Activated CD4-positive, alpha-beta memory T cell treated with anti-CD3 and anti-CD28 coated beads for 36 hours (primary cell): ENCODE measurements at places on chromosomes 11 and 22. TPM values are rescaled to one million over a fixed set of nuclear protein-coding genes. Genes with fewer than 3 reads are reported as not detected.
A peak's percentile ranks its signal among the peaks of the same experiment; 100 is the strongest.

- H3K4me1 ChIP-seq, result no peaks in the 10 kb centered on the region
- peaks cover 13% of the 10 kb centered on the region for H3K36me3 ChIP-seq
Observed at GRCh38 chr11:77361184-77361583, 59.7 kb upstream of the GDPD4 start.

DNA sequence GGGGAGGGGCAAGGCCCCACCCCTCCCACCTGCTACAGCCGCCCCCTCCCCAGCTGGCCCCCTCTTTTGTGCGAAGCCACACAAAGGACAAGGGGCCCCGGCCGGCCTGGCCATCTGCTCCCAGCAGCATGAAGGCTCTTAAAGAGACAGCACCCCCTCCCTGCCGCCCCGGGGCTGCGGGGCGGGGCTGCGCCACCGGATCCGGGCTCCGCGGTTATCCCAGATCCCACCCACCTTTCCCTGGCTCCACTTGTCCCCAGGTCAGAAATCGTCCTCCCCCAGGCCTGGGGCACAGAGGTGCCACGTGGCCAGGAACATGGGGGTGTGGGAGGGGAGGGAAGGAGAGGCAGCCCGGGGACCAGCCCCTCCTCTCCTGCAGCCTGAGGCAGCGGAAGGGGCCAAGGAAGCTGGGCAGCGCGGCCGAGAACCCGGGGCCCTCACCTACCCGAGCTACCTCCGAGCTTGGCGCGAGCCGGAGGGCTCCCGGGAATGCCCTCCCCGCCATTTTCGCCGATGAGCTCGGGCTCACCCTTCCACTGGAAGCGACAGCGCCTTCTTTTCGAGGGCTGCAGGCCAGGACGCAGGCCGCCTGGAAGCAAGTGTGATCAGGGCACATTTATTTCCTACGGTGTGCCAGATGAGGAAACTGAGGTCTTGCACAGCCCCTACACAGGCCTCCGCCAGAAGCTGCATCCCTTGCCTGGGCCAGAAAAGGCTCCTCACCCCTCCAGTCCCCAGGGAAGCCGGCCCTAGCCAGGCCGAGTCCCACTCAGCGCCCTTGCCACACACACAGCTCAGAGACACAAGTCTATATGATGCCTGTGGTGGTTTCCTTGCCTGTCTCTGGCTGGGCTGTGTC lies 2.5 kb upstream of the RCOR2 start:
- peaks cover 16% of the 10 kb centered on the region for H3K4me1 ChIP-seq
- no peaks in the 10 kb centered on the region for H3K27me3 ChIP-seq
- H3K4me3 ChIP-seq, result no peak overlapping the region
- no peaks in the 10 kb centered on the region for H3K36me3 ChIP-seq
- no peak overlapping the region for H3K27ac ChIP-seq
- no peak for DNase-seq

Gene LRRC10B
- not detected for total RNA-seq

Gene ELMOD1
- 0.12 TPM for total RNA-seq

Gene OR8G5
- not detected for total RNA-seq

DNA sequence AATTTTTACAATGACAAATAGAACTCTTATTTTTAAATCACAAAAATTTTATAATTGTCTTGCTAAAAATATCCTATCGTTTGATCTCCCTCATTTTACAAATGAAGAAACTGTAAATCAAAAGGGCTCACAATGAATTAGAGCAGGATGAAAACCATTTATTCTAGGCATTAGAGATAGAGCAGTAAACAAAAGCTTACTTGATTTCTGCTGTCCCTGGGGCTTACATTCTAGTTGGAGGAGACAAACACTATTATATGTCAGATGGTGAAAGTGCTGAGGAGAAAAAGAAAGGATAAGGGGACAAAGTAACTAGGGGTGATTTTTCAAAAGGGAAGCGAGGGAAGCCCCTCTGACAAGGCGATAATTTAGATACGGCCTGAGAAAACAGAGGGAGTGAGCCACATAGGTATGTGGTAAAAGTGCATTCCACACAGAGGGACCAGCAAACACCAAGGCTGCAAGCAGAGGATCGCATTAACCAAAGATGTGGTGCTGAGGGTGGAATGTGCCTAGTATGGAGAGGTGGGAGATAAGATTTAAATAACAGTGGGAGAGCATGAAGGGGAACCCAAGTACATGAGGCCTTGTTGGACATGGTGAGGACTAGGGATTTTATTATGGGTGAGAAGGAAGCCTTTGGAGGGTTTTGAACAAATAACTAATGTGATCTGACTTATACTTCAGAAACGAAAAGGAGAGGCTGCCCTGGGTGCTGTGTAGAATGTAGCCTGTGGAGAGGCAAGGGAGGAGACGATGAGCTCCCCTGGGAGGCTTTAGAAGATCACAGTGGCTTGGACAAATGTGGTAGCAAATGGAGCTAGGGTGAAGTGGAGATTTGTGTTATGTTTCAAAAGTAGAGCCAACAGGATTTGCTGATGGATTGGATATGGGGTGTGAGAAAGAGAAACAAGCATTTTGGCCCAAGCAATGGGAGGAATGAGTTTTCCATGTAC lies 62.1 kb downstream of the PDHX start:
- no peak overlapping the region for H3K27ac ChIP-seq
- H3K4me3 ChIP-seq, result no peak overlapping the region
- peaks cover 4% of the 10 kb centered on the region for H3K4me1 ChIP-seq
- no peaks in the 10 kb centered on the region for H3K27me3 ChIP-seq
- DNase-seq, result no peak

Gene MDK
- total RNA-seq, result 7.0 TPM

GRCh38 chr11:86249307-86250098 lies 5.0 kb downstream of the EED start:
- no peaks in the 10 kb centered on the region for H3K27me3 ChIP-seq
- peaks cover 47% of the 10 kb centered on the region for H3K36me3 ChIP-seq
- peak overlapping the region; percentile 87 for H3K27ac ChIP-seq
- no peak overlapping the region for H3K4me3 ChIP-seq
- no peak for DNase-seq

GRCh38 chr11:121936781-121937447 lies 179.1 kb downstream of the BLID start:
- H3K36me3 ChIP-seq, result no peaks in the 10 kb centered on the region
- no peaks in the 10 kb centered on the region for H3K4me1 ChIP-seq
- no peak overlapping the region for H3K4me3 ChIP-seq
- no peak overlapping the region for H3K27ac ChIP-seq
- peaks cover 3% of the 10 kb centered on the region for H3K27me3 ChIP-seq
- no peak for DNase-seq

GRCh38 chr11:65292890-65293289 lies 21.8 kb upstream of the CDC42EP2 start:
- H3K4me3 ChIP-seq, result no peak overlapping the region
- peaks cover 4% of the 10 kb centered on the region for H3K4me1 ChIP-seq
- DNase-seq, result no peak

Gene LRRC55
- not detected for total RNA-seq

DNA sequence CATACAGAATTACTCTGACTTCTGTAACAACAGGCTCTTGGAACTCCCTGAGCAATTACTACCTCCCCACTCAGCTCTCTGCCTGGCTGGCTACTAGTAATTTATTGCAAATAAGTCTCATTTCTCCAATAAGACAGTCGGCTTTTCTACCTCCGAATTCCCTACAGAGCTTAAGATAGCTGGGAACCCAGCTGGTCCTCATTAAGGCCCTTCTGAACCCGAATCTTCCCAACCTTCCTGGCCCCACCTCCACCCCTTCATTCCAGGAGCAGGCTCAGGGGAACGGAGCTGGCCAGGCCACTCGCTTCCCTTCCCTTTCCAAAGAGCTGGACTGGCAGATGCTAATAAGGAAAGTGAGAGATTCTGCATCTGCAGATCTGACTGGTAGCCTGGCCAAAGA lies 21.6 kb downstream of the TMPRSS5 start:
- no peak overlapping the region for H3K27ac ChIP-seq
- no peaks in the 10 kb centered on the region for H3K27me3 ChIP-seq
- no peaks in the 10 kb centered on the region for H3K36me3 ChIP-seq
- H3K4me3 ChIP-seq, result no peak overlapping the region

GRCh38 chr11:10350334-10350733 lies 45.5 kb downstream of the ADM start:
- no peak for DNase-seq
- H3K27ac ChIP-seq, result no peak overlapping the region
- H3K27me3 ChIP-seq, result peaks cover 9% of the 10 kb centered on the region
- H3K4me1 ChIP-seq, result no peaks in the 10 kb centered on the region
- no peaks in the 10 kb centered on the region for H3K36me3 ChIP-seq

DNA sequence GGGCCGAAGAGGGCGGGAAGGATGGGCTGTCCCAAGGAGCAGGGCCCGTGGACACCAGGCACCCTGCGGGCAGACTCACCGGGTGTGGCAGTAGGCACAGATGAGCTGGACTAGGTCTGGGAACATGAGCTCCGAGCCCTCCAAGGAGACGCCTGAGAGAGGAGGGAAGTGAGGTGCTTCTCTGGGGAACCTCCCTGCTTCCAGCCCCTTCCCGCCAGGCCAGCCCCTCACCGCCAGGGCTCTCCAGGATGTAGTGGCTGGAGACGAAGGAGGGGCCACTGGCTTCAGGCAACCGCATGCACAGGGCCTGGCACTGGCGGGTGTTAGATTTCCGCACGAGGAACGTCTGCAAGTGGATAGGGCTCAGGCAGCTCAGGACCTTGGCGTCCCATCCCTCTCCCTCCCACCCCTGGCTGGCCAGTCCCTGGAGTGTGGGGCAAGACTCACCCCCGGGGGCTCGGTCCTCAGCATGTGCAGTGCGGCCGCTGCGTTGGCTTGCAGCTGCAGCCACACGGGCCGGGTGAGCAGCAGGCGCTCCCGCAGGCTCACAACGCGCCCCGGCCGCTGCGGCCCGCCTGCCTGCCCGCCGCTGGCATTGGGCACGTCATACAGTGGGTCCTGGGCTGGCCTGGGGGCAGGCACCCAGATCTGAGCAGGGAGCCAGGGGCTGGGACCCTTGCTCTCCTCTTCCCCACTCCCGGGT lies 552 bp downstream of the RIN1 start:
- no peaks in the 10 kb centered on the region for H3K27me3 ChIP-seq
- no peak for DNase-seq
- H3K36me3 ChIP-seq, result peaks cover 11% of the 10 kb centered on the region
- peaks cover 21% of the 10 kb centered on the region for H3K4me1 ChIP-seq
- no peak overlapping the region for H3K4me3 ChIP-seq

Gene OR8D4
- not detected for total RNA-seq

DNA sequence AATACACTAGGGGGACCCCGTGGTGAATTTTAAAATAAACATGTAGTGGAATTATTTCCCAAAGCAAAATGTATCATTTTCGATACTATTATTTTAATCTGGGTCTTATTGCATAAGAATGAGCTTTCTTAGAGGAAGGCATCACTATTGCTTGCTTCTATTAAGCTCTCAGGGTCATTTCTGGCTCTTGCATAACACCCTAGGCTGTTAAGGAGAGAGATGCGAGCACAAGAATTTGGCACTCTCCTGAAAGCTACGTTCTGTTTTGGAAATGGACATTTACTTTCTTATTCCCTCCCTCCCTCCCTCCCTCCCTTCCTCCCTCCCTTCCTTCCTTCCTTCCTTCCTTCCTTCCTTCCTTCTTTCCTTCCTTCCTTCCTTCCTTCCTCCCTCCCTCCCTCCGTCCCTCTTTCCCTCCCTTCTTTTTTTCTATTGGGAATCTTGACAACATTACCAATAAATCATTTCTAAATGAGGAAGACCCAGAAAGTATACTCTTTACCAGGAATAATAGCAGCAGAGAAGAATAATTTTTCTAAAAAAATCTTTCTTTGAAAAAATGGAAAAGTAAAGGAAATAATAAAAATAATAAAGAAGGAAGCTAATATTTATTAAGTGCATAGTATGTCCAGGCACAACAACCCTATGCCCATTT lies 83.6 kb upstream of the BDNF start:
- H3K4me1 ChIP-seq, result no peaks in the 10 kb centered on the region
- H3K27ac ChIP-seq, result no peak overlapping the region
- no peak for DNase-seq
- no peak overlapping the region for H3K4me3 ChIP-seq

DNA sequence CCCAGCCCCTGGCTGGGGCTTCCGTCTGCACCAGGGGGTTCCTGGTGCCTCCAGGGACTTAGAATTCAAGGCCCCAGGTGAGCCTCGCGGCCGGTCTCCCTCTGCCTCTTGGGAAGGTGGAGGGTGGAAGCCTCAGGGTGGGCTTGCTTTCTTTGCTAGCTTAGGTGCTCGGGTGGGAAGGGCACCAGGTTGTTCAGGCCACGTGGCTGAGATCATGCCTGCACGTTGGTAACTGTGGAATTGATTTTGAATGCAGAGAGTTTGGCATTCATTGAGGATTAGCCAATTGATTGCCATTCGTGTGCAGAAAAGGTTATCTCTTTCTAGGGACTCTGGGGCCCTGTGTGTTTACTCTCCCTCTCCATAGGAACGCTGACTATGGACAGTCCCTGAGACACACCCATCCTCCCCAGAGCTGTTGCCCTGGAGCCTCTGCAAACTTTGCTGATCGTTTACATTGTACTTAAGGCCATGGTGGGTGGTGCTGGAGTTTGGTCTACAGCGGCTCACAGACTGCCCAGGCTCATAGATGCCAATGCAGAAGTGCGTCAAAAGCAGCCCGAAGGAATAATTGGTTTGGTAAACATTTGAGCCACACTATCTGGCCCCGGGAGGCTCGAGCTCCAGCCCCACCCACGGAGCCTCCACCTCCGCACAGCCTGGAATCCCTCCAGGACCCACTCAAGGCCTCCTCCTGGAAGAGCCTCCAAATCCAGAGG lies 1457.7 kb downstream of the BRD1 start:
- H3K4me3 ChIP-seq, result no peak overlapping the region
- DNase-seq, result no peak
- no peak overlapping the region for H3K27ac ChIP-seq

Gene NOL12
- total RNA-seq, result 33.3 TPM

DNA sequence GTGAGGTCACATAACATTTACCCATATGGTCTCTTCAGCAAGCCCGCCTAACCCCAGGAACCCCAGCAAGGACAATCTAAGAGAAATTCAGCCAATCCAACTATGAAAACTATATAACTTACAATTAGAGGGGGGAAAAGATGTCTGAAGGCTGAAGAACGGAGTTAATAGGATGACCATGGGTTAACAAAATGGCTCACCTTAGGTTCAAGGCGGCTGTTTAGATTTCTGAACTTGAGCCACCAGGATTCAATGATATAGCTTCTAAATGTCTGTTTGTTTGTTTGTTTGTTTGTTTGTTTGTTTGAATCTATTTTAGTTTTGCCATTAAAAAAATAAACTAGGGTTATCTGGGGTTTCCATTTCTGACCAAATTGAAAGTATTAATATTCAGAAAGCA lies 109.8 kb upstream of the ZC3H12C start:
- no peaks in the 10 kb centered on the region for H3K36me3 ChIP-seq
- H3K4me3 ChIP-seq, result no peak overlapping the region
- no peak overlapping the region for H3K27ac ChIP-seq

- peaks cover 9% of the 10 kb centered on the region for H3K4me1 ChIP-seq
- H3K27ac ChIP-seq, result no peak overlapping the region
- H3K4me3 ChIP-seq, result no peak overlapping the region
Observed at GRCh38 chr11:64654958-64655541, 64.0 kb downstream of the SLC22A12 start.
